ENCODE measurements at places on chromosomes 7 and 10.

GRCh38 chr10:67884842-67885670, 600 bp downstream of the SIRT1 start:
- peak; percentile 75 for ATAC-seq

DNA sequence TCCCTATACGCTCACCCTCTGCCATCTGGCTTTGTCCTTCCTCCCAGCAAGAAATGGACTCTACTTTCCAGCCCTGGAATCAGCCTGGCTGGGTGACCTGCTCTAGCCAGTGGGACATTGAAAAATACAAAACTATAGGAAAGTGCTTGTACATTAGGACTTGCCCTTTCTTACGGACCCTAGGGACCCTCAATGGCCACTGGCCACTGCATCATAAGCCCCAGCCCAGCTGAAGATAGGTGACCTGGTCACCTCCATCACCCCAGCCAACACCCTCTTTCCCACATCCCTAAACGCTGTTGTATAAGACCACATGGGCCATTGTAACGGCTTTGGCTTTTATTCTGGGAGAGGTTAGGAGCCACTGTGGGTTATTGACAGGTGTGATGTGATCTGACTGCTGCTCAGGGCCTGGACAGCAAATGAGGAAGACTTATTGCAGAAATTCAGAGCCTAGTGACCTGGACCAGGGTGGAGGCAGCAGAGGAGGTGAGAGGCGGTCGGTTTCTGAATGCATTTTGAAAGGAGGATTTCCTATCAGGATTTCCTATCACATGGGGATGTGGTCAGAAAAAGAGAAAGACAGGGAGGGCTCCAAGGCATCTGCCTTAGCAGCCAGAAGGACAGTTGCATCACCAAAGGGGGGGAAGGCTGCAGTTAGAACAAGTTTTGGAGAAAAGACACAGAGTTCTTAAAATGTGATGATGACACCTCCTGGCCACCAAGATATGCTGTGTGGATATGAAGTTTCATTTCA, 2.2 kb upstream of the LMBR1 start:
- ATAC-seq, result no peak

DNA sequence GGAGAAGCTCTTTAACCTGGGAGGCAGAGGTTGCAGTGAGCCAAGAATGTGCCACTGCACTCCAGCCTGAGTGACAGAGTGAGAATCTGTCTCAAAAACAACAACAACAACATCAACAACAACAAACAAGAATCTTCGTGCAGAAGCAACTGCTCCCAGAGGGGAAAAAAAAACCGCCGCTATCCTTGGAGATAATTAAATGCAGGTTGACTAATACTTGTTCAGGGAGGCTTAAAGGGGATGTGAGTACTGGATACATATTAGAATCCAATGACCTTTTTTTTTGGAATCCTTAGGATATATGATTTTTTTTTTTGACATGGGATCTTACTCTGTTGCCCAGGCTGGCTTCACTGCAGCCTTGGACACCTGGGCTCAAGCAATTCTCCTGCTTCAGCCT, 89.6 kb upstream of the FAM171A1 start:
- no peak for ATAC-seq

DNA sequence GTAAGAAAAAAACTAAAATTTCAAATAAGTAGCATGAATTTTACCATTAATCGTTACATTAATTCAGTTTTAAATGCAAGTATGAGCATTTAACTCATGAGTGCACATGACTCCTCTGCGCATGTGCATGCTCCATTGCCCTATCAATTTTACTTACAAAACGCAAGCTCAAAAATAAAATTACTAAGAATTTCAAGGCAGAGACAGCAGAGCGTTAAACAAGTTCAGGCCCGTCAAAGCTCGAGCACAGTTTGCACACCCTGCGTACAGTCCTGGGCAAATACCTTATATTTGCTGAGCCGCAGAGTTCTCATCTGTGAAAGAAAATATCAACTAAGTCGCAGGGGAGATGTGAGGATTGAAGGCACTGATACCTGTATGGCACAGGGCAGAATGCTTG, 373.6 kb downstream of the BBS9 start:
- ATAC-seq, result no peak

DNA sequence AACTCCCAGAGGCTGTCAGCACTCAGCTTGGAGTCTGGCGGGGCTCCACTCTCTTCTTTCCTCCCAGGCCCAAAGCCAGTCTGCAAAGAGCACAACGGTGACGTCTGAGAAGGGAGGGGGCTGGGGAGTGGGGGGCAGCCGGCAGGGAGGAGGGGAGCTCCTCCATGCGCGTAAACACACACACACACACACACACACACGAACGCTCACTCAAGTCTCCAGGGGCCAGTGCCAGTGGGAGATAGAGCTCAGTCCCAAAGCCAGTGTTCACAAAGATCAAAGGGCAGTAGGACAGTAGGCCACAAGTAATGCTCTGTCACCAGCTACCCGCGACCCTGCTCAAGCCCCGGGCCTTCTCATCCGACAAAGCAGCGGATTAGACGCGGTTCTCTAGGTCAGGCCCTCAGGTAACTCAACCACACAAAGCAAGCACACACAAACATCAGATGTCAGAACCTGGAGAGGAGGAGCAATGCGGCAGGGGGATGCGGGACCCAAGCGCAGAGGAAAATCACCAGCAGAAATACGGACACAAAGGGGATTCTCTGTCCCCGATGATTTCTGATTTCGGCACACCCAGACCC, 19.9 kb downstream of the TCAF1 start:
- peak; percentile 71 for ATAC-seq

- ATAC-seq, result no peak
These were observed 86.5 kb downstream of the PLXNA4 start for GRCh38 chr7:132489776-132490237.

DNA sequence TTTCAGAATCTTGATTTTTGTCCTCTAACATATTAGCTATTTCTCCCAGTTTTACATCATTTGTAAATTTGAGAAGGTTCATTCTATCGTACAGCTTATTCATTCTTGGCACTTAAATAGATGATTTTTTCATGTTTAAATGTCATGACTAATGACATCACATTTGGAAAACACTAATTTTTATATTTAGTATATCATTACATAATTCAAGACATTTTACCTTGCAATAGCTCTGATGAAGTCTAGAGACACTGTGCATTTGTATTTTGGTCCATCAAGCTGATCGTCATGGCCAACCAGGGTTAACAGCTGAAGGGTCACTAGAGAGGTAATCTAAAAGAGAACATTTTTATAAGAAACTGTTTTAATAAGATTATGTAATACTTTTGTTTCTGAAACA, 71.3 kb downstream of the ORC5 start:
- no peak for ATAC-seq
